ENCODE measurements at places on chromosomes 2 and 18. TPM values are rescaled to one million over a fixed set of nuclear protein-coding genes. Genes with fewer than 3 reads are reported as not detected.
A peak's percentile ranks its signal among the peaks of the same experiment; 100 is the strongest.

The FAM110C gene
- total RNA-seq: 0.09 TPM

The SKOR2 gene
- total RNA-seq: 1.4 TPM

The GRHL1 gene
- total RNA-seq: 2.0 TPM

DNA sequence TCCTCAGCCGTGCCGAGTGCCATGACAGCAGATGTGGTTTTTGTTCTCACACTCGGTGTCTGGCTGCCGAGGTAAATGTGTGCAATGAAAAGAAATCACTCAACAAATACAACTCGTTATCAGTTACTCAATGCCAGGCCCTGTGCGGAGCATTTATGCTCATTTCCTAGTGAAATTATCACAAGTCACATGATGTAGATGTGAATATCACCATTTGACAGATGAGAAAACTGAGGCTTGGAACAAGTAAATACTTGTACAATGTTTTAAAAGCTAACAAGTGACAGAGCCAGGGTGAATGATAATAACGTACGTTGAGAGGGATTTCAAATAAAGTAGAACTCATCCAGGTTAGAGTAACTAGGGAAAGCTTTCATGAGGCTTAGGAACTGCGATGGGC is 174.7 kb downstream of the EIPR1 start:
- DNase-seq: no peak

The SCG2 gene
- total RNA-seq: 8.6 TPM

GRCh38 chr2:161135951-161136593 is 24.2 kb upstream of the TANK start:
- no peak for DNase-seq

The SPATS2L gene
- total RNA-seq: 24.1 TPM

DNA sequence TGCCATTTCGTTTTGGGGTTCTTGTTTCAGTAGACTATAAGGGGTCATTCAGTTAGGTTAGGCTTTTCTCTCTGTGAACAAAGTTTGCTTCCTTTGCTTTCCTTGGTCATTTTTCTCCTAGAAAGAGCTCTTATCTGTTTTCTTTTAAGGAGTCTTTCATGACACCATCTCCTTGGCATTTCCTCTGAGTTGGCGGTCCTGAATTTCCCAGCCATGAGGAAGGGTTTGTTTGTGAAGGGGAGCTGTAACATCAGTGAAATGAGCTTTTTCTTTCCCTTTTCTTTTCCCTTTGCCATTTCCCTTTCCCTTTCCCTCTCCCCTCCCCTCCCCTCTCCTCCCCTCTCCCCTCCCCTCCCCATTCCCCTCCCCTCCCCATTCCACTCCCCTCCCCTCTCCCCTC is 61.7 kb downstream of the MAP4K4 start:
- DNase-seq: no peak

DNA sequence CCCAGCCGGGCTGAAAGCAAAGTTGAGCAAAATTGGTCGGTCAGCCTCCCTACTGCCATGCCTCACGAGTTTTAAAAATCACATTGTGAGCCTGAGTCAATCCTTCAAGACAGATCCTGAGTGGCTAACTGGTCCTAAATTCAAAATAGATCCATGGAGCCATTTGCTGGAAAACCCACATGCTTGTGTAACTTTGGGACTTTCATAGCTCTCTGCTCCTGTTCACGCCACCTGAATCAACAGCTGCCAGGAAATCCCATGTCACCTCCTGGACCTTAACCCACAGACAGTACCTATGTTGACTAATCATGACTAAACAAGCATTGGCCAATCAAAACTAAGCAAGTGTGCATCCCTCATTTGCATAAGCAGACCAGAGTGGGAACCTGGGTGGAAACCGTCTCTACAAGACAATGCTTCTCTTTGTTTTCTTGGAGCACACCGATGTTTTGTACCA is 42.8 kb upstream of the LDLRAD4 start:
- DNase-seq: no peak

DNA sequence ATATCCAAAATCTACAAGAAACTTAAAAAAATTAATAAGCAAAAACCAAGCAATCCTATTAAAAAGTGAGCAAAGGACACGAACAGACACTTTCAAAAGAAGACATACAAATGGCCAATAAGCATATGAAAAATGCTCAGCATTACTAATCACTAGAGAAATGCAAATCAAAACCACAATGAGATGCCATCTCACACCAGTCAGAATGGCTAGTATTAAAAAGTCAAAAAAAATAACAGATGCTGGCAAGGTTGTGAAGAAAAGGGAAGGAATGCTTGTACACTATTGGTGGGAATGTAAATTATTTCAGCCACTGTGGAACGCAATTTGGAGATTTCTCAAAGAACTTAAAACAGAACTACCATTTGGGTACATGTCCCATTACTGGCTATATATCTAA is 128.8 kb upstream of the SESTD1 start:
- DNase-seq: no peak

The CNTNAP5 gene
- total RNA-seq: 1.1 TPM

The CCDC74B gene
- total RNA-seq: 13.9 TPM

DNA sequence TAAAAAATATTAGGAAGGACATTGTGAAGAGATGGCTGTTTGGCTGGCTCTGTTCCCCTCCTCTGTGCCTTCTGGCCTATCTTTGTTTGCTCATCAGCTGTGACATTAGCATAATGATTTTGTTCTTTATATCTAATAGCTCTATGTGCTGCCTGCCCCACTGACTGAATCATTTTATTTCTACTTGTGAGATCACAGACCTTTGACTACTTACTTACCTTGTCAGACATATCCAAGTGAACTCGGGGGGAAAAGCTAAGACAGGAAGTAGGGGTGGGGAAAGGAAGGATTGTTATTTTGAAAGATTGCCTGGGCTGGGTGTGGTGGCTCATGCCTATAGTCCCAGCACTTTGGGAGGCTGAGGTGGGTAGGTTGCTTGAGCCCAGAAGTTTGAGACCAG is 104.2 kb downstream of the ASAP2 start:
- DNase-seq: no peak

GRCh38 chr2:69780921-69781320 is 39.0 kb downstream of the ANXA4 start:
- DNase-seq: no peak

The TWIST2 gene
- 0.96 TPM for total RNA-seq

- no peak for DNase-seq
Observed at GRCh38 chr2:194545978-194546377, 1111.0 kb upstream of the SLC39A10 start.

GRCh38 chr2:17626986-17627385 is 86.5 kb downstream of the VSNL1 start:
- DNase-seq: no peak

DNA sequence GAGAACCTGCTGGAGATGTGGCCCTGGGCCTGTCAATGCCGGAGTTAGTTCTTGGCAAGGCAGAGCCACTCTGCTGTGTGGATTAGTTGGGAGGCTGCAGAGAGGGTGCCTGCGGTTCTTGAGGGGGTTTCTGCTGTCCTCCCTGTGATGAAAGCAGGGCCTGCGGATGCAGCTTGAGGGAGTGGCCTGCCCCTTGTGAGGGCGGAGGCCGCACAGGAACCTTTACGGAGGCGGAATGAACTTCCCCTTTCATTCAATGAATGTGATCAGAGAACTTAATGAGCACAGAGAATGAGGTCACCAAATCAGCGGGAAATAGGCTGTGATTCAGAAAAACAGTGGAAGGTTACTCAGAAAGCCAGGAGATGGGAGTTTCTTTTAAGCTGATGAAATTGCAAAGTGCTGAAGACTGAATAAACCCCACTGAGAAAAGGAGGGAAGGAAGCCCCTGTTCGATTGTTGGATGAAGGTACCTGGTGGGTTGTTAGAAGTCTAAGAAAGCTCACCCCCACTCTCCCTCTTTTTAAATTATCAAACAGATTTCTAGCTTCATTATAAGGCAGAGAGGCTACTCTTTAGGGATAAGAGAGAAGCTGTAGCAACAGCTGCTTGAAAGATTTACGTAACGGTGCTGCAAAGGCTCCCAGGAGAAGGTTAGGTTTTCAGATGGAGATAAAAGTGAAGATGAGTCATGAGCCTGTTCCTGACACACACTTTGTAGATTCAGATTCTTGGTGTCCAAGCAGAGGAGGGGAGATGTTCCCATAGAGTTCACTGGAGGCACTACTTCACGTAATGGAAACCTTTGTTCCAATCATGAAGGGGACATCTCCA is 47.4 kb downstream of the VWA3B start:
- peak; percentile 13 for DNase-seq

DNA sequence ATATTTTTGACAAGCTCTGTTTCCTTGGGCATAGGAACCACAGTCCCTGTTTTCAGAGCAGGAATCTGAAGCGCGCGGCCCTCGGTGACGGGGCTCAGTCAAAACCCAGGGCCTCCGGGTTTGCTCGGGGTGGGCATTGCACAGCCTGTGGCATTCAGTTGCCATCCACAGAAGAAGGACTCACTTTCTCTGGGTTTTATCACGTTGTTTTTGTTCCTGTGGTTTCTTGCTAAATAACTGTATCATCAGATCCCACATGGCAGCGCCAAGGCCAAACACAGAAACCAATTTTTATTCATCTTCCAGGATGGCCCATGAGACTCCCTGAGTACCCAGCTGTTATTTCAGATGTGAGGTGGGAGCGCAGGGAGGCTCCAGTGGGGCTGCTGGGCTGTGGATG is 35.6 kb downstream of the SGPP2 start:
- no peak for DNase-seq

DNA sequence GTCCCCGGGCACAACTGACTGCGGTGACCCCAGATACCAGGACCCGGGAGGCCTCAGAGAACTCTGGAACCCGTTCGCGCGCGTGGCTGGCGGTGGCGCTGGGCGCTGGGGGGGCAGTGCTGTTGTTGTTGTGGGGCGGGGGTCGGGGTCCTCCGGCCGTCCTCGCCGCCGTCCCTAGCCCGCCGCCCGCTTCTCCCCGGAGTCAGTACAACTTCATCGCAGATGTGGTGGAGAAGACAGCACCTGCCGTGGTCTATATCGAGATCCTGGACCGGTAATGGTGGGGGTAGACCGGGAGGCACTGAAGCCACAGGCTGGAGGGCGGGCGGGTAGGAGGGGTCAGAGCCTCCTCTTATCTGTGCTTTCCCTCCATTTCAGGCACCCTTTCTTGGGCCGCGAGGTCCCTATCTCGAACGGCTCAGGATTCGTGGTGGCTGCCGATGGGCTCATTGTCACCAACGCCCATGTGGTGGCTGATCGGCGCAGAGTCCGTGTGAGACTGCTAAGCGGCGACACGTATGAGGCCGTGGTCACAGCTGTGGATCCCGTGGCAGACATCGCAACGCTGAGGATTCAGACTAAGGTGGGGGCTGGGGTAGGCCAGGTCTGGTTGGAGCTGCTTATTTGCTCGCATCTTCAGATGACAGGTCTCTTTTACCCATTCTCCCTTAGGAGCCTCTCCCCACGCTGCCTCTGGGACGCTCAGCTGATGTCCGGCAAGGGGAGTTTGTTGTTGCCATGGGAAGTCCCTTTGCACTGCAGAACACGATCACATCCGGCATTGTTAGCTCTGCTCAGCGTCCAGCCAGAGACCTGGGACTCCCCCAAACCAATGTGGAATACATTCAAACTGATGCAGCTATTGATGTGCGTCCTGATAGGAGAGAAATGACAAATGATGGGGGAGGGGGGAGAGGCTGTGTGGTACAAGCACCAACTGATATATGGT is 780 bp downstream of the HTRA2 start:
- peak; percentile 27 for DNase-seq

The PIEZO2 gene
- total RNA-seq: 17.0 TPM

- DNase-seq: no peak
Observed at GRCh38 chr2:200736646-200737274, 75.0 kb upstream of the BZW1 start.

The ITGB6 gene
- total RNA-seq: not detected

DNA sequence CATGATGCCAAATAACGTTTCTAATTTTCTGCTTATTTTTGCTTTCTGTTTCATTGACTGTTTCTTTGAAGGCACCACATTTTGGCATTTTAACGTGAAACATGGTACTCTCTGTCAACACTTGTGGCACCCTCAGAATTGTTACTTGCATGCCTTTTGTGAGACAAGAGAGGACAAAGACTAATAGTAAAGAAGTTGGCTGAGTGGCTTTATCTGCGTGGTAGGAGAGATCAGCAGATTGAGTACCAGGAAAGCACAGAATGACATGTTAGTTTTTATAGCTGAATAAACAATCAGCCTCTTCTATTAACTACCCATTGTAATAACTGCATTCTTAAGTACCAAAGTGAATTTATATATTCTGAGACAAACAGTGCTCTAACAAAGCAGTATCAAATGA is 8.6 kb downstream of the ZNF638 start:
- no peak for DNase-seq

The APLF gene
- total RNA-seq: 6.9 TPM

GRCh38 chr2:180952082-180952481 is 28.3 kb upstream of the UBE2E3 start:
- DNase-seq: no peak

DNA sequence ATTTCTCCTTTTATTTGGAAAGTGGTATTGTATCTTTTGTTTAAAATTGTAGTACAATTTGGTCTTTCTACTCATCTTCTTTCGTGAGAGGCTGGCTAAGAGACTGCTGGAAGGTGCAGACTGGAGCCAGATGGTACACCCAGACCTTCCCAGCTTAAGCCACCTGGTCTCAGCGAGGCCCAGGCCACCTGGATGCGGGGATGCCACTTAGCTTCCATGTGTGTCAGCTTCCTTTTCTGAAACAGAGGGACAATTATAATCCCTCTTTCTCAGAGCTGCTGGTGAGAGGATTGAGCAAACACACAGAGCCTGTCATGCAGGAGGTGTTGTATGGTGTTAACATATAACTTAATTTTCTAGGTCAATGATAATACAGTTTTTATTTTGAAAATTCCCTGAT is 17.4 kb downstream of the FARP2 start:
- DNase-seq: no peak

The NETO1 gene
- total RNA-seq: 6.9 TPM

The CTAGE1 gene
- not detected for total RNA-seq

The GPR75 gene
- 4.7 TPM for total RNA-seq

- no peak for DNase-seq
Observed at GRCh38 chr2:222568865-222569264, 87.0 kb downstream of the FARSB start.

- no peak for DNase-seq
Observed at GRCh38 chr18:13377496-13377895, 158.9 kb downstream of the LDLRAD4 start.

The LRRC30 gene
- not detected for total RNA-seq

The MC4R gene
- total RNA-seq: 0.19 TPM

GRCh38 chr2:50529600-50530218 is 502.2 kb downstream of the NRXN1 start:
- no peak for DNase-seq

GRCh38 chr2:106551417-106552130 is 64.4 kb downstream of the CD8B2 start:
- DNase-seq: no peak

The UGT1A4 gene
- not detected for total RNA-seq

DNA sequence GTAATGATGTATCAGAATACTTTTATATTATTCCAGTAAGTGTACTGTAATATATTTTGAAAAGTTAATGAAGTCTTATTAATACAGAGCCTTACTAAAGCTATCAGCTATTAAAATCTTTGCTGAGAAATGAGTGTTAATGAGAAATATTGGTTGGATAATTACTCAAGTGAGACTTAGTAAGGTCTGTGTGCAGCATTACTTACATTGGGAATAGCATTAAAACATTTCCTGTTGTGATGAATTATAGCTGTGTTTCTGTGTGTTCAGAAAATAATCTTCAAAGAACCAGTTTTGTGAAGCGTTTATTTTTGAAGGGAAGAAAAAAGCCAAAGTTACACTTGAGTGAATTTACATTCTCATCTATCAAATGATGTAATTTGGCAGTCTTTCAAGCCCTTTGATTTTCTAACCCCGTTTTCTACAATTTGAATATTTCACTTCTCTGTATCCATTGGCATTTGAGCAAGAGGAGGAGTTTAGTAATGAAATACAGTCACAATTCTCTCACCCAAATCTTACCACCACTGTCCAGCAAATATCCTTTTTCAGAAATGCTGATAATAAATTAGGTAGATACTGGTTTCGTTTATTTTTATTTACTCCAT is 123.5 kb upstream of the BOD1L2 start:
- DNase-seq: no peak

The GDF7 gene
- total RNA-seq: 0.36 TPM
